Stimulated activated CD4-positive, alpha-beta T cell treated with anti-CD3 and anti-CD28 coated beads, Interleukin-1b, Interleukin-23, amount 100 ng/mL, for 1 hour (primary cell): ENCODE measurements at places on chromosomes 2 and 18.

- DNase-seq = no peak
Measured at GRCh38 chr2:96427917-96428316, 77.2 kb downstream of the NEURL3 start.

DNA sequence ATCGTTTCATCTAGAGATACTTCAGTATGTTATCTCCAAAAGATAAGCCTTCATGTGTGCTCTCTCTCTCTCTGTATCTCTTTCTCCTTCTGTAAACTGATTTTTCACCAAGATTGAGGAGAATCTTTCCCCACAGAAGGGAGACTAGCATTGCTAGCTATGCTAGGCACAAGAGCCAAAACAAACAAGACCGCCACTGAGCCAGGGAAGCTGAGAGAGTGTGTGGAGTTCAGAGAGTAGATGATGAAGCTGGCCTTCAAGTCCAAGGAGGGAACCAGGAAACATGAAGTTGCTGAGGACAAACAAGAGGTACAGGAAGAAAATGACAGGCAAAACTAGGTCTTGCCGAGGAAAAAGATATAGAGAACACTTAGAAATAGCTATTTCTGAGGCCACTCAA is 23.4 kb downstream of the DAPL1 start:
- DNase-seq = no peak

DNA sequence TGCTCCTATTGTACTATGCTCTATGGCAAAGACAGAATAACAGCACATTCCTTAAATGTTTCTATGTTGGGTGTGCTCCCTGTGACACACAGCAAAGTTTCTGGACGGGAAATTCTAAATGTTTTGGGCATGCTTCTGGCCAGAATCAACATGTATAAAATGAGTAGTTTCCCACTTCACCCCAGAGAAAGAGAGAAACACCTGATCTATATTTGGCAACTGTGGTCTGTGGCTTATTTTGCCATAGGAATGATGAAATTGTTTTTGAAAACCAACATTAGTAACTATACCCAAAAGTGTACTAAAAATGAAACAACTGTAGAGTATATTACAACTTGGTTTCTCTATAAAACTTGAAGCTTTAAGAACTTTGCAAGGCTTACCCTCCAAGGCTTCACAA is 89.1 kb downstream of the RAD51AP2 start:
- DNase-seq = no peak

- no peak for DNase-seq
Measured at GRCh38 chr2:175363699-175364098, 182.2 kb upstream of the ATP5MC3 start.

DNA sequence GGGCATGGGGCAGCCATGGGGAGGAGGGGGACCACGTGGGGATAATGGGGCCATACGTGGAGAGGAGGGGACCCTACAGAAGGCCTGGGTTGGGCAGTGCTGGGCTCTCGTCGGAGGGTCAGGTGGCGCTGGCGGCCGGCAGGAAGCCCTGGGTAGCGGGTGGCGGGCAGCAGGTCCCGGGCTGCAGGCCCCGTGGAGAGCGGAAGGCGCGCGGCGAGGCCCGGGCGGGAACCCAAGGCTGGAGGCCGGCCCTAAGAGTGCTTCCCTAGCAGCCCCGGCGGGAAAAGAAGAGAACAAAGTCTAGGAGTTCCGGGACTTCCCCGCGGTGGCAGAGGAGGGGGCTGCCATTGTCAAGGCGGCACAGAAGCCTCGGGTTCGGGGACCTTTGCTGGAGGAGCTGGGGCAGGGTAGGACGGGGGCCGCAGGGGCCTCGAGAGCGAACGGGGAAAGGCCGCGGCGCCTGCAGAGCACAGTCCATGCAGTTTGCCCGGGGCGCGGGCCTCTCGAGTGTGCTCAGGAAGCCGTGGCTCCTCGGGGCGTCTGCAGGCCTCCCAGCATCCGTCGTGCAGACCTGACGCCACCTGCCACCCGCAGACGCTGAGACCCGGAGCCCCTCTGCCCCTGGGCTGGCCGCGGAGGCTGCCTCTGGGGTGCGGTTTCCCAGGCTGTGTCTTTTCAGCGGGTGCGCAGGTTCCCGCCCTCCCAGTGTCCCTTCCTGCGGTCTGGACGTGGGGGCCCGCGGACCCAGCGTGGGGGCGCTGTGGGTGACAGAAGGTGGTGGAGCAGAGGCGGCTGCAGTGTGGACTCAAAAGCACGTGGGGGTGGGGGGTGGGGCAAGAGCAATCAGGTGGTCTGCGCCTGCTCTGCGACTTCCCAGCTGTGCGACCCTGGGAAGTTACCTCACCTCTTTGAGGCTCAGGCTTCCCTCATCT is 19.4 kb upstream of the NCL start:
- no peak for DNase-seq

GRCh38 chr2:162556996-162557395 is 213.1 kb downstream of the GCA start:
- DNase-seq = no peak

DNA sequence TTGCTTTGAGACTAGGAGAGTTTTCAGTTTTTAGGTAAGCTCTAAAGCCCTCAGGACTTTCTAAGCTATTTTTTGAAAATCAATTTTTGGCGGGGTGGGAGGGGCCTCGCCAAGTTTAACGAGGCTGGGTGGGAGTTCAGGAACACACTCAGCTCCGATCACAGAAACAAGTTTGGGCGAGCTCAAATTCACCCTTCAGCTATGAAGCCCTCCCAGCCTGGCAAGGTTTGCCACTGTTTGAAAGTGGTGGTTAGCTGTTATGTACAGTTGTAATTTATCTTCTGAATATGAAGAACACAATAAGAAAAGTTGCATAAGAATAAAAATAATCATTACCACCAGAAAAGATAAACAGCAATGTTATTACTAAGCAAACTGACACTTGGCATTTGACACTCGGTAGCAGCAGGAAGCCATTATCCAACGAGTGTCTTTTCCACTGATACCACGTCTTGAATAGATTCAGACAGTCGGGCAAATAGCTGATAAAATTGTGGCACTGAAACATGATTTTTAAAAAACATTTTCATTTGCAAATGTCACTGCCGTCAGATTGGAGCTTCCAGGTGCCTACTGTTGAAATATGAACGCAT is 59.8 kb downstream of the KCTD1 start:
- DNase-seq = no peak

DNA sequence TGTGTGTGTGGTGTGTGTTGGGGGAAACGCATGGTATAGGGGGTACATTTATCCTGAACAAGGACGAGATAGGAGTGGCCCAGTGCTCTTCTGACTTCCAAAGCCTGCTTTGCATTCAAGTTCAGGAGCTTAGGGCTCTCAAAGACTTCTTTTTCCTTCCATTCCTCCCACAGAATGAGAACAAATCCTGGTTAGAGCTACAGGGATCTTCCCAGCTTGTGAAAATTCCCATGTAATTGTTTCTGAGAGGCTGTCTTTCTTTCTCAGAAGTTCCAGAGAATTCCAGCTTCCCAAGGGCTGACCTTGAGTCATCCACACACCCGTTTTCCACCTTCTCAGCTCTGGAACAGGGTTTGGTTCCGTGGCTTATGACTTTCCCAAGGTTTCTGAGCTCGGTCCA is 38.9 kb downstream of the FASTKD2 start:
- DNase-seq = no peak

GRCh38 chr2:75199428-75200011 is at the start of gene TACR1:
TACR1 (minus strand) TSS chr2:75199520; CDS start chr2:75198934, 586 bp downstream.
- no peak for DNase-seq

GRCh38 chr18:44543387-44543786 is 137.3 kb upstream of the SETBP1 start:
- DNase-seq = no peak

DNA sequence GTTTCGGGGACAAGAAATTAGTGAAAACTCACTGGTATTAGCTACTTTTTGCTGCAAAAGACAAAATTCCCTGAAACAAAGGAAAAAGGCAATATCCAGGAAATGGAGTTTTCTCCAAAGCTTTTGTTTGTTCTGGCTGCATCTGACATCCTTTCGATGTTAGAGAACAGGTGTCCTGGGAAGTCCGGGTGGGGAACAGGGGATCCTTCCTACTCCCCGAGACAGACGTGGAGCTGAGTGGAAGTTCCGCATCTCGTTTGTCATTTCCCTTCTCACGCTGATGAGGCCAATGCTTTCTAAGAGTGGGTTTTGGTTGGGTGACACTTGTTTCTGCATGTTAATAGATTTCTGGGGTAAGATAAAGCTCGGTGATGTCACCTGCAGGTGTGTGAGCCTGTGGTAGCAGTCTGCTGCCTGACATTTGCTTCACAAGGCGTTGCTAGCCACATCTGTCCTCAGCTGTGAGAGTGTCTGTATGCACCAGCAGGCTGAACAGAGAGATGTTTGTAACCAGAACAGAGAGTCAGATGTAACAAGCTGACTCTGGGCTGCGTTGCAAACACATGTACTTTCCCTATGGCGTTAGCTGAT is 125.9 kb downstream of the ACOXL start:
- no peak for DNase-seq

DNA sequence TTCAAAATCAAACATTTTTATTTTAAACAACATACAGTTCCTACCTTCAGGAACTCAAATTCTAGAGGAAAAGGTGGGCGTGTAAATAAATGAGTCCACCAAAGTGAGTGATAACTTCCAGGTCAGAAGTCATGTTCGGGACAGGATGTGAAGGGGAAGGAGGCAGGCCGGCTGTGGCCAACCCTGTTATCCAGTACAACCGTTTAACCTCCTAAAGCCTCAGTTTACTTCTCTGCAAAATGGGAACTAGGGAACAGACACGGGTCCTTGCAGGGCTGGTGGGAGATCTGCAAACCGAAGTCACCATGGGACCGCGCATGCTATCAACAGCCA is 373 bp downstream of the EIPR1 start:
- DNase-seq = no peak

- no peak for DNase-seq
Measured at GRCh38 chr18:3525870-3526420, 76.0 kb downstream of the TGIF1 start.

DNA sequence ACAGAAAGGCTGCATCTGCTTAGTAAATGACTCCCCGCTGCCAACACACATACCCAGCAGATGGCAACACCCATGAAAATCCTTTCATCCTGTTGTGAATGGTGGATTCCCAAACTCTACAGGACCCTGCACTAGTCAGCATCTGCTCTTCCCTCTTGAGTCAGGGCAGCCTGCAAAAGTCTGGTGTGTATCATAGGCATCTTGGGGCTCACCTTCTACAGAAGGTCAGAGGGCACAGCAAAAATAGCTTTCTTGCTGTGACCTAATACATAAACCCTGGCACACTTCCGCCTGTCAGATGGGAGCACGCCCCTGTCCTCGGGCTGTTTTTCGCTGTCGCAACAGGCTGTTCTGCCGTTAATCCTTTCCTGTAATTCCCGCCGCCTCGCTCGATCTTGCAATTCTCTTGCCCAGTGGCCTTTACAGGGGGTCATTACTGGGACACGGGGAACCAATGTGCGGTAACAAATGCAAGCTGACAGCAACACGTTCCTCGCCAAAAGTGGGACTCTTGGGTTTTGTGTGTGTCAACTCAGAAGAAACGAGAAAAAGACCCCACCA is 19.9 kb upstream of the SCYGR1 start:
- DNase-seq = no peak

- DNase-seq = no peak
Measured at GRCh38 chr2:85588236-85588635, 4.0 kb downstream of the VAMP5 start.

DNA sequence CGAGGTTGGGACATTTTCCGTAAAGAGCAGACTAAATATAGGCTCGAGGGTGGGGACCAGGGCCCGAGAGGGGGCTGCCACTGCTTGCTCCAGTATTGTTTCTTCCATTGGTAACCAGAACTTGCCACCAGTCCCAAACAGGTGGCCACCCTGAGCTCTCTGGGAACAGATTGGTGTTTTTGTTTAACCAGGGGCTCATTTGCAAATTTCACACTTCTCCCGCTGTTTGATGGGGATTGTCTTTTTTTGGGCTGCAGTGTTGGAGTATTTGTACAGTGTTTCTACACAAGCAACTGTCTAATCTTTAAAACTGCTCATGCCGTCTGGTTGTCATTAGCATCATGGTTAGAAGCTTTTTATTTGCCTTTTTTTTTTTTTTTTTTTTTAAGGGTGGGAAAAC is 8.5 kb downstream of the AGAP1 start:
- DNase-seq = no peak

DNA sequence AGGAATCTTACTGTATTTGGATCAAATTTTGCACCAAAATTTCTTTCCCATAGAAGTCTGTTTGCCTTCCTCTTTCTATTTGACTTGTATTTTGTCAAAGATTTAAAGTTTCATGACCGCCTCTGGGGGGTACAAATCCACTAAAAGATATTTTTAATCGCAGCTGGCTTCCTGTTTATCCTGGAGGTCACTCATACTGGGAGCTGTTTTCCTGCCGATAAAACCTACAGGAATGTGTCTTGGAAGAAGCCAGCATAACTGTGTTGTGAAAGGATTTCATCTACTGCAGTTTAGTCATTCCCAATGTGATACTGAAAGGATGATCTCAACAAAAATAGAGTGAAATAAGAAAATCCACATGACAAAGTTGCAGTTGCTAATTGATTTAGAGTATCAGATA is 184.0 kb downstream of the RIT2 start:
- DNase-seq = no peak

DNA sequence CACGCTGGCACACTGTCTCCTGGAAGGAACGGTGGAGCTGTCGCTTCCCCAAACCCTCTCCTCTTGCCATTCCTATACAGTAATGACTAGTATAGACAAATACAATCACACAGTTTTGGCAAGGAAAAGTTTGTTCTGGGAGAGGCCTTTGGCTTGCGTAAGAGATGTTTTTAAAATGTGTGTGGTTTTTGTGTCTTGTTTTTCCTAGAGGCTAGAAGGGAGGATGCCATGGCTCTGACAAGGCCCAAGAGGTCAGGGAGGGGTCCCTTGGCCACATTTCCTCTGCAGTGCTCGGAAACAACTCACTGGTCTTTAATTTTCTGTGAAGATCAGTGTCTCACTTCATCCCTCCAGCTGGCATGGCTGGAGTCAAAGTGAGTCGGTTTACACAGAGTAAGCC is 195.9 kb downstream of the SH3RF3 start:
- DNase-seq = no peak

DNA sequence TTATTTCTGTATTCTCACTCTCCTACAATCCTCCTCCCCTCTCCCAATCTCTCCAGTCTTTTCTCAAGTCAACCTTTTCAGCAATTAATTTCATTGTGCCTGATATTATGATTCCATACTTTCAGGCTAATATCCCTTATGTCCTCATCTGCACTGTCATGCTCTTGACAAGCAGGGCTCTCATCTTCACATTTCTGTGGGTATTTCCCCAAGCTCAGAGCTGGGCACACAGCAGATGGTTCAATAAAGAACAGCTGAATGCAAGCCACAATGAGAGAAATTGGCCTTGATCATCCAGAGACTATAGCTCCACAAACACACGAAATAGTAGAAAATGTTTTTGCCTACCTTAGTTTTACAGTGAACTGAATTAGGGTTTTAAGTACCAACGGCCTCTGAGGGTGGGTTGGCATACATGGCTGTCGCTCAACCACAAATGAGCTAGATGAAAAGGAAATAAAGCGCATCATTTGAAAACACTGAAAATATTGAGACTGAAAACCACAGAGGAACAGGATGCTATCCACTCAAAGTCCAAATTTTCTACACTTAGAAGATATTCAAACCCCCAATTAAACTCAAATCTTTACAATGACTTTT is 47.5 kb upstream of the STAT1 start:
- no peak for DNase-seq

- no peak for DNase-seq
Measured at GRCh38 chr2:26619521-26619951, 21.6 kb downstream of the CIB4 start.
